ENCODE measurements at places on chromosomes 1 and 21.

- DNase-seq = no peak
Observed at GRCh38 chr1:82086739-82087138, 286.0 kb downstream of the ADGRL2 start.

DNA sequence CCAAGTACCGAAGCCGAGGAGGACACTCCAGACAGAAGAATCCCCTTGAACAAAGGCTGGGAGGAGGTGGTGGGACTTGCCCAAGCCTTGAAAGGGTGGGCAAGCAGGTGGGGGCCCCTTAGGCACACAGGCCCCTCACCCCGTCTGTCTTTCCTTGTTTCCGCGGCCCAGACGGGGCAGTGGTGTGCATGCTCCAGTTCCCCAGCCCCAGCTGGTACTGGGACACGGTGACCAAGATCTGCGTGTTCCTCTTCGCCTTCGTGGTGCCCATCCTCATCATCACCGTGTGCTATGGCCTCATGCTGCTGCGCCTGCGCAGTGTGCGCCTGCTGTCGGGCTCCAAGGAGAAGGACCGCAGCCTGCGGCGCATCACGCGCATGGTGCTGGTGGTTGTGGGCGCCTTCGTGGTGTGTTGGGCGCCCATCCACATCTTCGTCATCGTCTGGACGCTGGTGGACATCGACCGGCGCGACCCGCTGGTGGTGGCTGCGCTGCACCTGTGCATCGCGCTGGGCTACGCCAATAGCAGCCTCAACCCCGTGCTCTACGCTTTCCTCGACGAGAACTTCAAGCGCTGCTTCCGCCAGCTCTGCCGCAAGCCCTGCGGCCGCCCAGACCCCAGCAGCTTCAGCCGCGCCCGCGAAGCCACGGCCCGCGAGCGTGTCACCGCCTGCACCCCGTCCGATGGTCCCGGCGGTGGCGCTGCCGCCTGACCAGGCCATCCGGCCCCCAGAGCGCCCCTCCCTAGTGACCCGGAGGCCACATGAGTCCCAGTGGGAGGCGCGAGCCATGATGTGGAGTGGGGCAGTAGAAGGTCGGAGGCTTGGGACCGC, 50.8 kb downstream of the OPRD1 start:
- no peak for DNase-seq

GRCh38 chr1:66346057-66346795, 187.7 kb upstream of the SGIP1 start:
- DNase-seq = no peak

DNA sequence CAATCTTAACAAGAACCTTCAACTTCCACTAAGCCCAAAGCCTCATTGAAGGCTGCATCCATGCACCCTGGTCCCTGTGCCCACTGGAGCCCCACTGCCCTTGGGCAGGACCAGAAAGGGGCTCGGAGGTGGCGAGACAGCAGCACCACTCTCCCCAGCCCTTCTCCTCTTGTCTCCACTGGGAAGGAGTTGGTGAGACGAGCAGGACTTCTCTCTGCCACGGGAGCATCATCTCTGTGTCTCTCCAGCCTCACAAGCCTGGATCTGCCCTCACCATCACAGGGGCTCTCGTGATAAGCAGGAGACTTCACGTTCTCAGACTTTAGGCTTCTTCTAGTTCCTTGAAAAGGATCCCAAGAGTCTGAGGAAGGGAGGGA, 7.2 kb upstream of the ETV3L start:
- no peak for DNase-seq

DNA sequence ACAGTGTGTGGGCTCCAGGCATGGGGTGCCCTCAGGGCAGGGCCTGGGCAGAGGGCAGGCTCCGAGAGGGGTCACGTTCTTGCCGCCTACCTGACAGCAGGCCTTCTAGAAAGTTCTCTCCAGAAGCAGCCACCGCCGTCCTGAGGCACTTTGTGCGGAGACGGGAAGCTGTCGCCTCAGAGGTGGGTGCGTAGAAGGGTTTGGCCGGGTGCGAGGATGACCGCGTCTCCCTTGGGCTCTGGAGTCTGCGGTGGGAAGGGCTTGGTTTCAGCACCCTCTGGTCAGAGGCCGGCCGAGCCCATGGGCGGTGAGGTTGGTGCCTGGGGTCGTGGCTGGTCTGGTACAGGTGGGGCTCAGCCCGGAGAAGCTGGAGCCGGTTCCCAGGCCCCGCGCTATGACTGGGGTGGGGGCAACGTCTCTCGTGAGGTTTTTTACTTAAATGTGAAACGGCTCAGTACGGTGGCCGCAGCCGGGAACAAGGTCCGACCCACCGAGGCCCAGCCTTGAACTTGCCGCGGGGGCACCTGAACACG, 10.1 kb upstream of the TTLL10 start:
- no peak for DNase-seq

DNA sequence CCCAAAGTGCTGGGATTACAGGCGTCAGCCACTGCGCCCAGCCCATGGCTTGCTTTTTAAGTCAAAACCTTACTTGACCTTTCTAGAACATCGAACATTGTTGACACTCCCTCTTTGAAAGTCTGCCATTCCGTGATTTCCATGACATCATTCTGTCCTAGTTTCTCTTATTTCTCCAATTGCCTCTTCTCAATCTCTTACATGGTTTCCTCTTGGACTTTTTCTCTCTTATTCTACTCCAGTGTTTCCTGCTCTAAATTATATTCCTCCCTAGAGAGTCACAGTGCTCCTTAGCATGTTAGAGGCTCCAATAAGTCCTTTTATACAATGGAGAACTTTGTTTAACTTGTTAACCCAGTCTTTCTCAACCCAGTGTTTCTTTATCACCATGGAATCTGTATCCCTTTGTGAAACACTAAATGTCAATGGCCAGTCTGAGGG, 25.5 kb downstream of the JAM2 start:
- no peak for DNase-seq

DNA sequence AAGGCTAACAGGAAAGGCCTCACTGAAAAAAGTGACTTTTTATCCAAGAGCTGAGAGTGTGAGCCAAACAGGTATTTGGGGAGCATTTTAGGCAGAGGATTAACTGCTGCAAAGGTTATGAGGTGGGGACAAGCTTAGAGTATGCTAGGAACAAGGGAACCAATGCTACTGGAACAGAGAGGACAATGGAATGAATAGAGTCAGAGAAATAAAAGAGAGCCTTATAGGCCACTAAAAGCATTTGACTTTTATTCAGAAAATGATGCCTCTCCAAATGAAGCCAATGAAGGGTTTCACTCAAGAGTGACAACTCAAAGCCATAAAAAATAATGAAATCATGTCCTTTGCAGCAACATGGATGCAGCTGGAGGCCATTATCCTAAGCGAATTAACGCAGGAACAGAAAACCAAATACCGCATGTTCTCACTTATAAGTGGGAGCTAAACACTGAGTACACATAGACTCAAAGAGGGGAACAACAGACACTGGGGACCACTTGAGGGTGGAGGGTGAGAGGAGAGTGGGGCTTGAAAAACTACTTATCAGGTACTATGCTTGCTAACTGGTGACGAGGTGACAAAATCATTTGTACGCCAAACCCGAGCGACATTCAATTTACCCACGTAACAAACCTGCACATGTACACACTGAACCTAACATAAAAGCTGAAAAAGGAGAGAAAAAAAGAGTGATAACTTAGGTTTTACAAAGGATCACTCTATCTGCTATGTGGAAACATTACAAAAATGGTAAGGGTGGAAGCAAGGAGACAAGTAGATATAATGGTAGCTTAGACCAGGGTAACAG, 11.1 kb downstream of the PTP4A2 start:
- DNase-seq = no peak

GRCh38 chr1:211638689-211639101, 36.7 kb downstream of the NEK2 start:
- DNase-seq = no peak

- DNase-seq = no peak
Observed at GRCh38 chr21:43590194-43590593, 69.1 kb downstream of the HSF2BP start.

DNA sequence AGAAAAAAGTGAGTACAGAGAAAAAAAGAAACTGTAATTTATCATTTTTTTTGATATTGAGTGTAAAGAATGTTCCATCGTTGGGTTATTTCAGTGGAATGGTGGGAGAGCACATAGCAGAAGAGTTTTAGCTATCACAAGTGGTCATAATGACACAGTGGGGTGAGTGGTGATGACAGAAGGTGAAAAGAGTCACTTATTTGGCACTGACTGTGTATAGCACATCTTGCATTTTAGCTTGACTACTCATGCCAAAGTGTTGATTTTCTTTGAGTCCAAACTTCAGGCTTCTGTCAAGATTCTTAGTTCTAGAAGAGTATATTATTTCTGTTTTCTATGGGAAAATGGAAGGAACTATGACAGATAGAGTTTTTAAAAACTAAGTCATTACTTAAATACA, 261.2 kb downstream of the GRIK1 start:
- DNase-seq = no peak

- DNase-seq = no peak
Observed at GRCh38 chr1:22773981-22774832, 63.6 kb downstream of the EPHB2 start.

DNA sequence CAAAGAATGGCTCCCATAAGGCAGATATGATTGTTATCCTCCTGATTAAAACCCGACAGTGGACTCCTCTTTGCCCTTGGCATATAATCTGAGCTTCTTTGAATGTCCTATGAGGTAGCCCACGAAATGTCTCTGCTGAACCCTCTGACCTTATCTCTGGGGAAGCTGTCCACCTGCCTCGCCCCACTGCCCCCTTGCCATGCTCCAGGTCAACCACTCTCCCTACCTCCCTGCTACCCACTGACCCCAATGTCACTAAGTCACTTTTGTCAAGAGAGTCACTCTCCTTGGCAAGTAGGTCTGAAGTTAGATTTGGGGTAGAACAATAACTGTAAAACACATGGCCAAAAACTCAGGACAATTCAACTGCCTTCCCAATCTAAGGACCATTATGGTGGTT, 54.5 kb downstream of the UTP25 start:
- DNase-seq = no peak

- DNase-seq = no peak
Observed at GRCh38 chr1:43382027-43382779, 7.4 kb downstream of the MED8 start.

GRCh38 chr1:37477198-37477931, 3.0 kb downstream of the ZC3H12A start:
- peak; percentile 80 for DNase-seq

GRCh38 chr21:8992731-8993174, 1528.6 kb upstream of the TPTE start:
- no peak for DNase-seq

GRCh38 chr1:201002510-201002909, 21.0 kb downstream of the KIF21B start:
- no peak for DNase-seq

DNA sequence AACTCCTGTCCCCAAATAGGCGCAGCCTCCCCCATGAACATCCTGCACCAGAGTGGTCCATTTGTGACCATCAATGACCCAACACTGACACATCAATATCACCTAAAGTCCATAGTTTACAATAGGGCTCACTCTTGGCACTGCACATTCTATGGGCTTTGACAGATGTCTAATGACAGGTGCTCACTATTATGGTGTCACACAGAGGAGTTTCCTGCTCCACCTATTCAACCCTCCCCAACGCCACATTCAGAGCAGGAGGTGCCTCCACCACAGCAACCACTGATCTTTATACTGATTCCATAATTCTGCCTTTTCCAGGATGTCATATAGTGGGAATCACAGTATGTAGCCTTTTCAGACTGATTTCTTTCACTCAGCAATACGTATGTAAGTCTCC, 24.2 kb downstream of the GNG4 start:
- DNase-seq = no peak

GRCh38 chr1:205377355-205377754, 20.6 kb upstream of the KLHDC8A start:
- DNase-seq = no peak

- peak; percentile 94 for DNase-seq
Observed at GRCh38 chr1:12177999-12178441, 11.2 kb downstream of the TNFRSF1B start.

DNA sequence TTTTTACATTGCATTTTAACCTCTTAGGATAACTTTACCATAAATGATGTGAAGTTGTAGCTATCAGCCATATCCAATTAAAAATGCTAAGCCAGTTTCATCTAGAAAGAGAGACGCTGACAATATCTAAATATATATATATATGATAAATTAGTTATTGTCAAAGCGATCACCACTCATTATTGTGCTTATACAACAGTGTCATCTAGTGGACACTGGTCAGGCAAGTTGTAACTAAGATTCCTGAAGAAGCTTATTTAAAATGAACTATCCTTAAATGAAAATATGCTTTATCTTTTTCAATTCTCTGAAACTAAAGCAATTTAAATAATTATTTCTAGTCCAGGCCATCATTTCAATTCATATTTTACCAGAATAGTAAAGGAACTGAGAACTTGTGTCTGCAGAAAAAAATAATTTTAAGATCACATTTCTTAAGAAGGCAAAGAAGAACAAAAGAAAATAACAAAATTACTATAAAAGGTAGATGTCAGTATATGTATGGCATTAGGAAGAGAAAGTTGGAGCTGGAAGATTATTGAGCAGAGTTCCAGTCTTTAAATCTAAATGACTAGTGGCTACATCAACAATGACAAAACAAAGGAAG, 193.3 kb upstream of the SNX7 start:
- DNase-seq = no peak

DNA sequence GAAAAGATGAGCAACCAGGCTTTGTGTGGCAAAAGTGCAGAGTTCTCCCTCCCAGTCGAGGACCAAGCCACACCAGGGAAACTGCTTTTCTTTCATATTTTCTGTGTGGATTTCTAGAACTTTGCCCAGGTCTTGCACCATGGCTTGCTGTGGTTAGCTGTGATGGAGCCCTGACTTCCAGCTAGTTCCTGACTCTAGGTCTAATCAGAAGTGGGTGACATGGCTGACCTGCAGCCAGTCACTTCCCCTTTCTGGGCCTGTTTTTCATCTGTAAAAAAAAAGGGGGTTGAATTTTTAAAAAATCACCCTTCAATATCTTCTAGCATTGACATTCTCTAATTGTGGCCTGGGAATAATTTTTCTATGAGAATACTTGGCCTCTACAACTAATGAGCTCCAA, 491.2 kb upstream of the USP24 start:
- DNase-seq = no peak

DNA sequence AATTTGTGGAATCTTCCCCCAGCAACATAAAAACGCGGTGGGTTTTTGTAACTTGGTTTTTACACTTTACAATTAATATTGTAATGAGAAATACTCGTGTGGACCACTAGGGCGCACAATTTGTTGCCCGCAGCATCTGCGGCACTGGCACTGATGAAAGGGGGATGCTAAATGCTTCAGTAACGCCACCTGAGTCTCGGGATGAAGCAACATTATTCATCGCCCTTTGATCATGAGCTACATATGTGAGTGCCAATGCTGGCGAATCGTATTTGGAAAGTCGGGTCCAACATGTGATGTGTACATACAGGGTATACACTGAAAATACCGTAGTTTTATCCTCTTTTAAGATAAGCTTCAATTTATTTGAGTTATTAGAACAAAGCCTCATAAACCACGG, 34.2 kb upstream of the COX20 start:
- DNase-seq = no peak

- no peak for DNase-seq
Observed at GRCh38 chr1:204623365-204623893, 62.1 kb downstream of the LRRN2 start.

DNA sequence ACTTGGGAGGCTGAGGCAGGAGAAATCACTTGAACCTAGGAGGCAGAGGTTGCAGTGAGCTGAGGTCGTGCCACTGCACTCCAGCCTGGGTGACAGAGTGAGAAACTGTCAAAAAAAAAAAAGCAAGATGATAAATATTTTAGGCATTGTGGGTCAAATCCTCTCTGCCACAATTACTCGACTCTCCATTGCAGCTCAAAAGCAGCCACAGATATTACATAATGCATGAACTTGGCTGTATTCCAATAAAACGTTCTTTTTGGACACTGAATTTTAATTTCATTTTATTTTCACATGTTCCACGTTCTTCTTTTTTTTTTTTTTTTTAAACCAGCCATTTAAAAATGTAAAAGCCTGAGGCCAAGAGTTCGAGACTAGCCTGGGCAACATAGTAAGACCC, 69.4 kb downstream of the TCP10L start:
- no peak for DNase-seq
